ENCODE measurements at places on chromosomes 6 and 20.

DNA sequence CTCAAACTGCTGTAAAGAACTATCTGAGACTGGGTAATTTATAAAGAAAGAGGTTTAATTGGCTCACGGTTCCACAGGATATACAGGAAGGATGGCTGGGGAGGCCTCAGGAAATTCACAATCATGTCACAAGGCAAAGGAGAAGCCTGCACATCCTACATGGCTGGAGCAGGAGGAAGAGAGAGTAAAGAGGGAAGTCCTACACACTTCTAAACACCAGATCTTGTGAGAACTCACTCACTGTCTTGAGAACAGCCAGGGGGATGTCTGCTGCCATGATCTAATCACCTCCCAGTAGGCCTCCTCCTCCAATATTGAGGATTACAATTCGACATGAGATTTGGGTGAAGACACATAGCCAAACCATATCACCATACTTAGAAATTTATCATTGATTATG lies 1307.0 kb upstream of the GJE1 start:
- no peak for DNase-seq

DNA sequence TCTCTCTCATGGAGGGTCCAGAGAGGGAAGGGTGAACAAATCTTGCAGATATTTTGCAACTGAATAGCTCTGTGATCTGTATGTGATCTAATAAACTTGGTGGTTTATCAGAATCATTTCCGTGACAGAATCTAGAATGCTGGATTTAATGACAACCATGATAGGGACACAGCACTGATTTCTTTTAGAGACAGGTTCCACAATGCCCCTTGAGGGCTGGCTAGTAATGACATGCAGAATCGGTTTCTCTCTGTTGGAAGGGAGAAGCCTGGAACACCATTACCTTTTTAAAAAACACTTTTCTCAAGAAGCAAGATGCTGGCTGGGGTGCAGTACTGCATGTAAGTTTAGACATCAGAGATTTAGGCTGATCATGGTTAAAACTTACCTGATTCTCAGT lies 313.4 kb downstream of the CDH26 start:
- DNase-seq, result no peak

DNA sequence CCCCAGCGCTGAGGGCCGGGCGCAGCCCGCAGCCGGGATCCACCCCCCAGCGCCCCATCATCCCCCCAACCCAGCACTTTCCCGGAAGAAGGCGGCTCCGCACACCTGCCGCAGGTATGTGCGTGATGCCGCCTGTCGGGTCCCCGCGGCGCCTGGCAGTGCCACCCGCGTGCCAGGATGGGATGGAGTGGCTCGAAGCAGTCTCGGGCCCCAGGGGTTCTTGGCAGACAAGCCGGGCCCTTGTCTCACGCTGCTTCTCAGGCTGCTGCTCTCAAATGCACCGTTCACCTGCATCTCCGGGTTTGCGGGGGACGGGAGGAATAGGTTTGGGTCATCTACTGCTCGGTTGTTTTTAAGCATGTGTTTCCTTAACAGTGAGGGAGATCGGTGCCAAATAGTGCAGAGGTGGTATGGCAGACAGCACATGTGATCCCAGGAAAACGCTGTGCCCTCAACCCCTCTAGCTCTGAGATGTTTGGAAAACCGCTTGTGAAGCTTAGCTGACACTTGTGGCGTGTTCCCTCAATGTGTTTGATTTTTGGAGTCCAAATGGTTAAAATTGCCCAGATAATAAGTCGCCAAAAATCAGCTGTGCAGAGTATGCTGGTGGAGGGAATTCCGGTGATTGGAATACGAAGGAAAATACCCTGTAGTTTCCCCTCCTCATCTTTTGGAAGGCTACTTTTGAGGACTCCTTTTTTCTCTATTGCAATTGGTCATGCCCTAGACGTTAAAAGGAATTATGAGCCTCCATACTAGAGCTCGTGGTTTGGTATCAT lies 926 bp downstream of the MYLIP start:
- DNase-seq, result no peak

DNA sequence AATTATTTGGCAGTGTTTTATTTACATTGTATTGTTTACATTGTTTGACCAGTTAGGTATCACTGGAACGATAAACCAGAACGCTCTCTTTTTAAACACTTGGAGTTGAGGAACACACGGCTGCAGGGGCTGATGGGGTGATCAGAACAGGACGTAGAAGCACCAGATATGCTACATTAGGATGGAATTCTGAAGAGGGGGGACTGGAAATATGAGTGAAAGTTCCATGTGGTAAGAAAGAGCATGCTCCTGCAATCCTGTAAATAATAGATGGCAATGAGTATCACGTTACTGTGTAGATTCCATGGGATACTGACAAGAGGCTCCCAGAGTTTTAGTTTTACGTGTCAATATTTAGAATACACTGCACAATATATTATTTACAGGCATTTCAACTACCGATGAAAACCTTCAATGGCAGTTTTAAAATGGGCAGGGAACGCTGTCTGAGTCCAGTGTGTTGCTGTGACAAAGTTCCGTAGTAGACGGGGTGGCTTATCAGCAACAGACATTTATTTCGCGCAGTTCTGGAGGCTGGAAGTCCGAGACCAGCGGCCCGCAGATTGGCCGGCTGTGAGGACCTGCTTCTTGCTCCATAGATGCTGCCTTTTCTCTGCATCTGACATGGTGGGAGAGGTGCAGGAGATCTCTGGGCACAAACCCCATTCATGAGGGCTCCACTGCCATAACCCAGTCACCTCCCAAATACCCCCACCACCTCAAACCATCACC lies 43.1 kb downstream of the SYNJ2 start:
- DNase-seq, result no peak

DNA sequence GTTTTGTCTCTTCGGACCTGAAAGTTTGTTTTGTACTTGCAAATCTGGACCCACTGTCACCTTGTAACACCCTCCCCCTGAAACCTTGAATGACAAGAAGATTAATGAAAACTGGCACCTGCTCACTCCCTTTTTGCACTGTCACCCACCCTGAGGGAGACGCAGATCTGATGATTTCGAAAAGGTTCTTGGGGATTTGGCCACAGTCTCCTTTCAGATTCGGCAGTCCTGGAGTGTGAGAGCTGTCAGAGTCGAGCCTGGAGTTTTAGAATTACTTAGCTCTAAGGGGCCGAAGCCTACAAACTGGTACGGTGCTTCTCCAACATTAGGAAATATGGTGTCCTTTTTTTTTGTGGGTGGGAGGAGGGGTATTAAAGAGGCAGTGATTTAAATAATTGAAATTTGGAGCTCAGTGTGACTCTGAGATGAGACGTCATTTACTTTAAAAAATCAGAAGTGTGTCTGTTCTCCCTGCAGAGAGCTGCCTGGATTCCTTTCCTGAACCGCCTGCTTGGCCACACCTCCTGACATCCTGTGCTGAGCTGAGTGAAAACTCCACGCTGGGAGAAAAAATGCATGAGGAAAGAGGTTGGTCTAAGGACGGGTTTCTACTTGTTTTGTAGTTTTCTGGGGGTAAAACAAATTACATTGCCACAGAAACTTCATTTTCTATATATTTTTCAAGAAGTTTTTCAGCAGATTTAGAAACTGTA lies 447.0 kb upstream of the CDH4 start:
- no peak for DNase-seq

DNA sequence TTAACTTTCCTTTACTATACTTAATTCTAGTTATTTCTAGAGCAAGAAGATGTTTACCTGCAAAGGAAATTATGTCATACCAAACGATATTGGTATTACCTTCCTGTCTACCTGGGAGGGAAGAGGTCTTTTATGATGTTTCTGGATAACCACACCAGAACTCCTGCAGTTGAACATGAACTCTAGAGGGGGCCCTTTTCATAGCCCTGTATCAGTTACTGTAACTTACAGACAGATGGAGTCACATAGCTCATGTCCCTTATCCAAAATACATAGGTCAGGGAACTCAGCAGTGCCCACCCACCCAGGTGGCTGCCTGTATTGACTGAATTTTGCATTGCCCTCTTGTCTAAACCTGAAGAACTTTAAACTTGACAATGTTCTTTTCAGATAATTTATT lies 35.1 kb upstream of the MYL9 start:
- DNase-seq, result no peak

GRCh38 chr20:4835244-4836177 lies 113.8 kb downstream of the PRND start:
- no peak for DNase-seq

DNA sequence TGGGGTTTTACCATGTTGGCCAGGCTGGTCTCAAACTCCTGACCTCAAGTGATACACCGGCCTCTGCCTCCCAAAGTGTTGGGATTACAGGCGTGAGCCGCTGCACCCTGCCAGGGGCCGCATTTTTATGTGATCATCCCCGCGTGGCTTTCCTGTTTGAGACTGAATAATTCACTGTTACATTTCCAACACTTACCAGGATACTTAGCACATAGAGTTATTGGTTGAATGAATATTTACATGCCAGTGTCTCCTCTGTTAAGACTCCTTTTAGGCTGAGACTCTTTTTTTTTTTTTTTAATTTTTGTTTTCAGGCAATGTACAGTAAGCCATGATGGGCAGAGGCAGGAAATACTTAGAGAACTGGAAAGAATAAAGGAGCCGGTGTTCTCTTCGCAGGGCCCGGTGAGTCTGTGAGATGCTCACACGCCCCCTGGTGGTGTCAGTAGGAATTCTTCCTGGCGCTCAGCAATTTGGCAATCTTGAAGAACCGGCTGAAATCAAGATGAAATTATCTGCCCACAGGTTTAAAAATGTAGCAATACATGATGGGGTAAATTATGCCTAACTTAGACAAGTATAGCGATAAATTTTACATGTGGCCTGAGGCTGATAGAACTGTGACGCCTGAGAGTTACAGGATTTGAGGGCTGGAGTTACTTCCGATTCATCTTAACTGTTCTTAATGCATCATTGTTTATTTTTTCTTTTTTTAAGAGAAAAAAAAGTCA lies 7.6 kb upstream of the RNF114 start:
- peak; percentile 86 for DNase-seq

- DNase-seq, result no peak
Measured at GRCh38 chr6:125809570-125810170, 18.9 kb downstream of the NCOA7 start.

- no peak for DNase-seq
Measured at GRCh38 chr6:66851930-66852329, 1144.9 kb upstream of the EYS start.

GRCh38 chr6:40485300-40485699 lies 101.9 kb downstream of the LRFN2 start:
- no peak for DNase-seq

DNA sequence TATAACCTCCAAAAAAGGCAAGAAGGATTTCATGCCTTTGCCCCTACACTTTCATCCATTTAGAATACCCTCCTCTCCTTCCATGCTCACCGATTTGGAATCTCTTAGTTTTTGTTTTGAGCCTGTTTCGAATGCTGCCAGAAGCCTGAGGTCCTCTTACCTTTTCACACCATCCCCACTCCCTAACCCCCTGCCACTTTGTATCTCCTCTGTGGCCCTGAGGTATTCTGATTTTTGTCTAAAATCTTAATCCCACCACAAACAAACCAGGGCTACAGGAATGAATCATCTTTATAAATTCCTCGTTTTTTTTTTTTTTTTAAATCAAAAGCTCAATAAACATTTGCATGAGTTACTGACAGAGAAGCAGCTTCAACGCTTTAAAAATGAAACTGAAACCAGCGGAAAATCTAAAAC lies 1.6 kb upstream of the RPS12 start:
- no peak for DNase-seq

DNA sequence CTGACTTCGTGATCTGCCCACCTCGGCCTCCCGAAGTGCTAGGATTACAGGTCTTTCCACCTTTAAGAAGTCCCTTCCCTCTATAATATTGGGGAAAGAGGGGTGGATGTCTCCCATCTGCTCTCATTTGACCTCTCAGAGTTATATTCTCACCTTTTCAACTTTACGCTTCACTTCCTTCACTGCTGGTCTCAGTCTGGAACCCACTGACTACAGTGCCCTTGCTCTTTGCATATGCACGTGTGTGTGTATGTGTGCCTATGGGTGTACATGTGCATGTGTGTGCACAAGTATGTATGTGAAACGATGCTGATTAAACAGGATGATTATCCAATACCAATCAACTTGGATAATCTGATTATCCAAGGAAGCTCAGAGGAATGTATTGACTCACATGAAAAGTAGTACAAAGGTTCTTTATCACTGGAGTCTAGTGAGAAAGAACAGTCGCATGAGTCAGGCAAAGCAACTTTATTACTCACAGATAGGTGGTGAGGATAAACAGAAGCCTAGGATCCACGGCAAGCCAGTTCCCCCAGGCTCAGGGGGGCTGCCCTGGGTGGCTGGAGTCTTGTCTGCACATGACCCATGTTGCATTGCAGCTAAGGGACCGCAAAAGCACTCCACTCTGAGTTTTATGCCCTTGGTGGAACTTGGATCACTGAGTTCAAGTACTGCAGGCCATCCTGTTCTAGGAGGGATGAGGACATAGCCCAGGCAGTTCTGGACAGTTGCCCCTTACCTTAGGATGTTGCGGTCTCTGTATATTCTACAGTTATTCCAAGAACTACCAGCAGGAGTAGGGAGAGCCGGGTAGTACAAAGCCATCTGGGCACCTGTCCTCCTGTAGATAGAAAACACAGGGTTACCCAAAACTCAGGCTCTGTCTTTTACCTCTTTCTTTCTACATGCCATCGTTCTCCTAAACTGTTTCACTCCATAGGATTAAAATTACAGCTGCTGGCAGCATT lies 50.9 kb downstream of the SNRNP48 start:
- peak; percentile 19 for DNase-seq

GRCh38 chr6:166935353-166935752 lies 21.0 kb downstream of the RNASET2 start:
- no peak for DNase-seq

DNA sequence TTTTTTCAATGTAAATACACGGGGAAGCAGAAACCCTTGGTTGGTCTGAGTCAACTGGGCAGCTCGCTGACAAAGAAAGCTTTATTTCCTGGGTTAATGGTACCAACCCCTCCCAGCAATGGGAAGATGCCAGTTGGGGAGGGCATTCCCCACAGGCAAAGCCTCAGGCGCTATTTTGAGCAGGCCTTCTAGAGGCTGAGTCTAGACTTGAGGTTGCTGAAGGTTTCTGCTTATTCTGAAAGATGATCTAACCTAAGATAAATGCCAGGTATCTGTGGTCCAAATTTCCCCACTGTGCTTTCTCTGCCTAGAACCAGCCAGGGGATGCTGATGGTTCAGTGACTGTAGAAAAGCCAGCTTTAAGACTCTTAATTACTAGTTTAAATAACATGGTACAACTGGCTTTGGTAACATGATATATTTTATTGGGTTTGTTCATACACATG lies 172.5 kb upstream of the JARID2 start:
- DNase-seq, result no peak

DNA sequence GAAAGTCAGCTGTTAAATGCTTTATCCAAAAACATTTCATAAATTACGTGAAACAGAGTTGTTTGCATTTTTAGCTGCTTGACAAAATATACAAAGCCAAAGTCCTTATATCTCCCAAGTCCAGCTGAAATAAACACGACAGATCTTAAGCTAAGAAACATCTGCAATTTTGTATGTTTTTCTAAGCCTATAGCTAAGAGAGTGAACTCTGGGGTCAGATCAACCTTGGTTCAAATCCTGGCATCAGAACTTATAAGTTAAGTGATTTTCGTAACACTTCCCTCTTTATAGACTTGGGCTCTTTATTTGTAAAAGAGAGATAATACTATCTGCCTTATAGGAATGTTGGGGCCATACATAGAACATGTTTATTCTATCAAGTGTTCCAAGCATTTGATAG lies 176.7 kb downstream of the PTPRK start:
- DNase-seq, result no peak
